ENCODE measurements at places on chromosomes 16 and 17.

DNA sequence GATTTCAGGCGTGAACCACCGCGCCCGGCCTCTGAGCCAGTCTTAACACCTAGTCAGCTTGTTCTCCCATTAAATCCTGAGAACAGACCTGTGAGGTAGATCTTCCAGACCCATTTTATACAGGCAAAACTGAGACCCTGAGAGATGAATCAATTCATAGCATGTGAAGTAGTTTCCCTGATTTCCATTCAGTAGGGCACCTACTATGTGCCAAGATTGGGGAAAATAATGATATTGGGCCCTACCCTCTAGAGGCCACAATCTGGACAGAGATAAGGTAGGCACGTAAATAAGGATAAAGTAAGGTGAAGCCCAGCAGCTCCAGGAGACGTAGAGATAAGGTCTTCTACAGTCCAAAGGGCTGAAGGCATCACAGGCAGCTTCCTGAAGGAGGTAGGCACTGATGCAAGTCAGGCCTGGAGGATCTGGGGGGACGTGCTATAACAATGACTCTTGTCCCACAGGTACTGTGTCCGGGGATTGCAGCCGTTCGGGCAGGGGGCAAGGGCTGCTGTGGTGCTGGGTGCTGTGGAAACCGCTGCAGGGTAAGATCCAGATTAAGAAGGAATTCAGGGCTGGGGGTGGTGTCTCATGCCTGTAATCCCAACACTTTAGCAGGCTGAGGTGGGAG, 5.7 kb downstream of the VMO1 start:
- DNase-seq: no peak

DNA sequence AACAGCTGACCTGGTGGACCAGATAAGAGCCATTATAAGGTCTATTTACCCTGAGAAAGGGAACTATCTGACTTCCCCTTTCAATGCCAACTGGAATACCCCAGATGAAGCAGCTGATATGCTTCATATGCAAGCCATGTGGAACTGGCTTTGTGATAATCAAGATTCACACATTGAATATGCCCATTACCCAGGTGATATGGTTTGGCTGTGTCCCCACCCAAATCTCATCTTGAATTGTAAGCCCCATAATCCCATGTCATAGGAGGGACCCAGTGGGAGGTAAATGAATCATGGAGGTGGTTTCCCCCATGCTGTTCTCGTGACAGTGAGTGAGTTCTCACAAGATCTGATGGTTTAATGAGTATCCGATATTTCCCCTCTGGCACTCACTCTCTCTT, 42.1 kb downstream of the IKZF3 start:
- DNase-seq: no peak

- no peak for DNase-seq
Measured at GRCh38 chr17:57762452-57763395, 17.6 kb upstream of the CCDC182 start.

DNA sequence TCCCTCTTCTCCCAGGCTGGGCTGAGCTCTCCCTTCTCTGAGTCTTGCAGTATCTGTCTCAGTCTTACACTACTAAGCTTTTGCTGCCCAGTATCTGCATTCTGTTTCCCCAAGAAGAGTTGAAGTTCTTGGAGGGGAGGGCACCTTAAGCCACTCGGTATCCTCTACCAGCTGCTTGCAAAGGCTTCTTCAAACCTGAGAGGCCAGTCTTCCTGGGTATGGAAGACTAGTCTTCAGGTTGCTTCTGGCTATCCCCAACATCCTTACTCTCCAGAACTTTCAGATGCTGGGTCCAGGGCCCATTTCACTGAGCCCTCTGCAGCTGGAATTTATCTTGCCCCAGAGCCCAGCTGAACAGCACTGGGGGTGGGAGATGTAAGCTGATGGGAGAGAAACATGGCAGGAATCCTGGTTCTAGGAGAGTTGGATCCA, 20.1 kb downstream of the GP2 start:
- no peak for DNase-seq

DNA sequence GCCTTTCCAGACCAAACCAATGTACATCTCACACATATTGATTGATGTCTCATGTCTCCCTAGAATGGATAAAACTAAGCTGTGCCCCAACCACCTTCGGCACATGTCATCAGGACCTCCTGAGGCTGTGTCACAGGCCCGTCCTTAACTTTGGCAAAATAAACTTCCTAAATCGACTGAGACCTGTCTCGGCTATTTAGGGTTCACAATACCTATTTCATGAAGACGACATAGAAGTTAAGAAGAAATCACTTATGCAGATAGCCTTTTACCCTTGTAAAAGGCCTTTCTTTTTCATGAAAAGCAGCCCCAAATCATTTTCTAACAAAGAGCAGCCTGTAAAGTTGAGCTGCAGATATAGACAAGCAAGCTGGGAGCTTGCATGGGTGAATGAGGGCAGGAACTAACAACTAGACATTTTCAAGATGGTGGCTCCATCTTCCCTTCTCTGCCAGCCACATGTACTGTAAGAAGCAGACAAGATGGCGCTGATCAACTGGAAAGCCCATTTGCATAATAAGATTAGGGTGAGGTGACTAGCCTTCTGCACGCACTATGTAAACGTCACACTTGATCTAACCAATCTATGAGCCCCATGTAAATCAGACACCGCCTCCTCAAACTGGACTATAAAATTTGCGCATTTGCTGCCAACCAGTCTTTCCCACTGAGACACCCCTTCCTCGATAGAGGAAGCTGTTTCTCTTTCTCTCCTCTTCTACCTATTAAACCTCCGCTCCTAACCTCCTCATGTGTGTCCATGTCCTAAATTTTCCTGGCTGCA, 4.7 kb upstream of the KDM8 start:
- no peak for DNase-seq

DNA sequence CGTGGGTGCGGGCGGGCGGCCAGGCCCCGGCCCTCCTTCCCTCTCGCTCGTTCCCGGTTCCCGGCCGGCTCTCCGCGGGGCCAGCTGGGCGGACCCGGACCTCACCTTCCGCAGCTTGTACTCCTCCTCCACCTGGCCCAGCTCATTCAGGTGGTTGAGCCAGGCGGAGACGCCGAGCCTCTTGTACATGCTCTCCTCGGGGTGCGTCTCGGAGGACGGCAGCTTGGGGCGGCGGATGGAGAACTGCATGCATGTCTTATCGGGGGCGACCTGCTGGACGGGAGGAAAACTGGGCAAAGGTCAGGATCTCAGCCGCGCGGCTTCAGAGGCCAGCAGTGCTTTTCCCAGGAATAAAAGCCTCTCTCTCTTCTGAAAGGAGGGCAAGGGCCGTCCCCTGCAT, 85.4 kb downstream of the TBC1D16 start:
- no peak for DNase-seq

All from activated T-helper 1 cell treated with anti-CD3 and anti-CD28 coated beads, Interleukin-2, amount 50 U/mL, for 16 hours (primary cell).